ENCODE measurements at places on chromosomes 12 and 14.

- DNase-seq = no peak
These were observed 641.1 kb upstream of the TBX3 start for GRCh38 chr12:115324949-115325593.

DNA sequence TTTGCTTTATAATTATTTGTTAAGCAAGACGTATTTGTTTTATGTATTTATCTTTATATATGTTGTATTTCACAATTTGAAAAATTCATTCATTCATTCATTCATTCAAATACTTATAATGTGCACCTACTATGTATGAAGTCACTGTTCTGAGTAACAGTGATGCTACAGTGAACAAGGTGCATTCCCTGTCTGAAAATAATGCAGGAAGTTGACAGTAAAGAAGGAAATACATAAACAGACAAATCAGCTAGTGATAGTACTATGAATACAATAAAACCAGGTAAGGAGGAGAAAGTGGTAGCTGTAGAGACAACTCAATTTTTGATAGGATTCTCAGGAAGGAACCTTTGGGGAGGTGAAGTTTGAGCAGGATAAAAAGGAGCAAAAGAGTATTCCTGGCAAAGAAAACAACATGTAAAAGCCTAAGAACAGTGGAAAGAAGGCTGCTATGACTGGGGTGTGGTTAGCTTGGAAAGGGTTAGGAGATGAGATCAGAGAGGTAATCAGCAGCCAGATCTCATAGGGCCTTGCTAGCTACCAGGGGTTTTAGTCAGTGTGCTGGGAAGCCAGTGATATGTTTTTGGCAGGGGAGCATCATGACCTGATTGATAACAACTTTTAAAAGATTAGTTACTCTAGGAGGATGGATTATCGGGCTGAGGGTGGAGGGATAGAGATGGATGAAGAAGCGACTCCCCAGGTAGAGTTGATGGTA lies 17.4 kb downstream of the BICDL1 start:
- no peak for DNase-seq

DNA sequence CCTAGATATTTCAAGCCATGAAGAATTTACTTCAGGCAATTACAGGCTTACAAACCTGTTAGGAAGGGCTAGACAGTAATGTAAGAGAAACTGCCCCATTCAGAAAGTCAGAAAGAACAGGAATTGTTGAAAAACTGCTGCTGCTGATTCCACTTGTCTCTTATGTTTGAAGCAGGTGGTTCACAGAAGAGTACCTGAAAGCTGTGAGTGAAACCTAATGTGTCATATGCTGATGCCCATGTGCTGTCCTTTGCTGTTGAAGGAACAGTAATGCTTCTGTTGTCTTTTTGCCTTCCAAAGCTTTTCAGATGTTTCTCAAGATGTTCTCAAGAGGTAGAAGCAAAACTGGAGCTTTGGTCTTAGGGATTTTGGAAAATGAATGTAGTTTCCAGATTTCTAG lies 39.0 kb downstream of the MNAT1 start:
- DNase-seq = no peak

- DNase-seq = peak; percentile 34
These were observed 6.9 kb downstream of the GNPTAB start for GRCh38 chr12:101823891-101824290.

GRCh38 chr12:20946732-20947131 lies 136.2 kb downstream of the SLCO1B3 start:
- DNase-seq = no peak

DNA sequence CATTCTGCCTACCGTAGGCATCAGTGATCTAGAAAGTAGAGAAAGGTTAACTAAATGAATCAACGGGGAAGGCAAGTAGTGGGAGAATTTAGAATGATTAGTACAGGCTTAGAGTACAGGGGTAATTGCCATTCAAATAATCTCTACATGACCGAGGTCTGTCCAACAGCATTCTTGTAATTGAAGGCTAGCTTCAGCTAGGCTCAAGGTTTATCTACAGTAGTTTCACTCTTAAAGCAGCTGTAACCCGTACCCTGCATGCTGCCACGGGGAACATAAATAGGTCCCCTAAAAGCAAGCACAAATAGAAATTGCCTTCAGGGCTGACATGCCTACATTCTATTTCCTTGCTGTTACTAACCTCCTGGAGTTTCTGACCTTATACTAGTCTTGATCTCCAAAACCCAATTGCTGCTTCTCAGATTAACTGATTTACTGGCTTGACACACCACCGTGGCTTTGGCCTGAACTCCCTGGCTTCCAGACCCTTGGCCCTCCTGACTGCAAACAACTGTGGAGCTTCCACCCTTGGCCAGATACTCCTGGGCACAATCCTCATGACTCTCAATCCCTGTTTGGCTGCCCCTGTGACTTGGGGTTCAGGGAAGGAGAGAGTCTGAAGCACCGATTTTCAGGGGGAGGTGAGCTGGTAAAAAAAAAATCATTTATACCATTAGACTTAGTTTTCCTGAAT lies 242.1 kb upstream of the FOXN3 start:
- no peak for DNase-seq

GRCh38 chr12:88951177-88951576 lies 370.9 kb upstream of the KITLG start:
- no peak for DNase-seq

- no peak for DNase-seq
These were observed 4.0 kb downstream of the TMPO start for GRCh38 chr12:98519257-98519907.

DNA sequence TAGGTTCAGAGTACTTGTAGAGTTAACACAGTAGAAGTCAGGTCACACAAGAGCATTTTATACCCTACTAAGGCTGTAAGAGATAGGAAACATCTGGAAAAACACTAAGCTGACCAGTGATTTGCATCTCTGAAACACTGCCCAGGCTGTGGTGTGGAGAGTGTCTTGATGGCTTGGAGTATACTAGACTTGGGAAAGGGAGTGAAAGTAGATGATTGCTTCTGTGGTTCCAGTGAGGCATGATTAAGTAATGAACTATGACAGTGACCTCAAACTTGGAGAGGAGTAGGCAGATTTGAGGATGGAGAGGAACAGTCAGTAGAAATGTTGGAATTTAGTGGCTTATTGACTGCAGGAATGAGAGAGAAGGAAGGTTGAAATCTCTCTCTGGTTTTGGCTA lies 201.2 kb downstream of the FLRT2 start:
- DNase-seq = peak; percentile 12

DNA sequence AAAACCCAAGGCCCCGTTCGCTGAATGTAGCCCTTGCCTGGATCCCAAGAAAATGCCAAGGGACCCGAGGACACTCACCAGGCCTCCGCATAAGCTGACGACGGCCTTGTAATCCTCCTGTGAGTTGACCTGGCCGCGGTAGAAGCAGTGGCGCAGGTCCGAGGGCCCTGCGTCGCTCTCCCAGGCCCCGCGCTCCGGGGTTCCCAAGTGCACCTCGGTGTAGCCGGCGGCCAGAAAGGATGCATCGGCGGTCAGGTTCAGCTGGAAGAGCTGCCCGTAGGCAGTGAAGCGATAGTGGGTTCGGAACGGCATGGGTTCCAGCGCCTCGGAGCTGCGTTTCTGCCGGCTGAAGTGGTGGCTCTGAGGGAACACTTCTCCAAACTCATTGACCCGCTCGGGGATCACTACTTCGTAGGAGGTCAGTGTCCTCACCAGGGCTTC lies 1.2 kb downstream of the ADAMTS20 start:
- no peak for DNase-seq

DNA sequence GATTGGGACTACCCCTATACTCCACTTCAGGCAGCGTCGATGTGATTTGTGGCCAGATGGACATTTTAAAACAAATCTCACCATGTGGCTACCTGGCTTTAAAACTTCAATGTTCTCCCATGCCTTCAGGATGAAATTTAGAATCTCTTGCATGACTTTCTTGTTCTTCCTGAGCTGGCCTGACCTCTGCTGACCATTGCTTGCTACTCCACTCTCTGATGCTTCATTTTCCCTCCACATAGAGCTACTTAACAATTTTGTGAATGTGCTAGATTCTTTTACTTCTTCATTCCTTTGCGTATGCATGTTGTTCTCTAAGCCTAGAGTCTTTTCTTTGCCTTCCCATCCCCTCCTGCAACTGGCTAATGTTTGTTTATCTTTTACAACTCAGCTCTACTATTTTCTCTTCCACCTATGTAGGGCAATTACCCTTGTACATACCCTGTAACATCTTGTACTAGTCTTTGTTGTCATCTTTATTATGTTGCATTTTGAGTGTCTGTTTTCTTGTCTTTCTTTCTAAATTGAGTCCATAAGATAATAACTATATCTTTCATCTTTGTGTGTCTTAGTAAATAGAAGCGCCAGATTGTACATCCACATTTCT lies 41.2 kb downstream of the YLPM1 start:
- peak; percentile 44 for DNase-seq

- DNase-seq = peak; percentile 81
These were observed 2.3 kb downstream of the KDM2B start for GRCh38 chr12:121578230-121579189.

- DNase-seq = no peak
These were observed 55.3 kb downstream of the DACT1 start for GRCh38 chr14:58693048-58693447.

DNA sequence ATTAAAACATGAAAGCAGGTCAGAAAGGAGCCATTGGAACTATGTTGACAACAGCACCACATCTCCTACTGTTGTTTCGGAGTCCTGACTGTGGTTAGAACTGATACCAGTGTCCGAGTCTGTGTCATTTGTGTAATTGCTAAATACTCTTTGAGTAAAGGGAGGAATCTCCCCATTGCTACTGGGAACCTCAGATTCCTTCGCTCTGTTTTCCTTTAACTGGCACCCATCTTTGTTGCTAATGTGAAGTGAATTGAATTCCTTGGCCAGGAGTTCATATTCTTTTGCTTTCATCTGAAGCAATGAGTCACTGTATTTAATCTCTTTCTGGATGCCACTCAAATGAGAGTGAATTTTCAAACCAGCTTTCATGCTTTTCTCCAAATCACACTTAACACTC lies 31.5 kb downstream of the RASSF9 start:
- no peak for DNase-seq

GRCh38 chr12:107109726-107110719 lies 16.7 kb upstream of the CRY1 start:
- DNase-seq = no peak

DNA sequence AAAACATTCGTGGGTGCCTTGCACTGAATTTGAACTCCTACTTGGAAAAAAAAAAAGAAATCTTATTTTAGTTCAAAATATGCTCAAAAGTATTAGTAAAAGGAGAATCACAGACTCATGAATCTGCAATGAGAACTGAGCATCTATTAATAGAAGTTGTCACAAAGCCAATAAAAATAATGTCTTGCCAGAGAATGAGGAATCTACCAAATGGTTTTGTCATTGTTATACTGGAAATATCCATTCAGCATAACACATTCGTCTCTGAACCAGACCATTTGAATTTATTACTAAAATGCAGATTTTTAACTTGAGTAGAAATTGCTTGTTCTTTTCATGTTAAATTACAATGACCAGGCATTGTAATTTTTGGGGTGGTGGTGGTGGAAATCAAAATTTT lies 11.6 kb upstream of the PTPRB start:
- peak; percentile 19 for DNase-seq

GRCh38 chr12:126157575-126157966 lies 1092.3 kb downstream of the AACS start:
- no peak for DNase-seq

- DNase-seq = no peak
These were observed 822.1 kb upstream of the FLRT2 start for GRCh38 chr14:84707830-84708229.

DNA sequence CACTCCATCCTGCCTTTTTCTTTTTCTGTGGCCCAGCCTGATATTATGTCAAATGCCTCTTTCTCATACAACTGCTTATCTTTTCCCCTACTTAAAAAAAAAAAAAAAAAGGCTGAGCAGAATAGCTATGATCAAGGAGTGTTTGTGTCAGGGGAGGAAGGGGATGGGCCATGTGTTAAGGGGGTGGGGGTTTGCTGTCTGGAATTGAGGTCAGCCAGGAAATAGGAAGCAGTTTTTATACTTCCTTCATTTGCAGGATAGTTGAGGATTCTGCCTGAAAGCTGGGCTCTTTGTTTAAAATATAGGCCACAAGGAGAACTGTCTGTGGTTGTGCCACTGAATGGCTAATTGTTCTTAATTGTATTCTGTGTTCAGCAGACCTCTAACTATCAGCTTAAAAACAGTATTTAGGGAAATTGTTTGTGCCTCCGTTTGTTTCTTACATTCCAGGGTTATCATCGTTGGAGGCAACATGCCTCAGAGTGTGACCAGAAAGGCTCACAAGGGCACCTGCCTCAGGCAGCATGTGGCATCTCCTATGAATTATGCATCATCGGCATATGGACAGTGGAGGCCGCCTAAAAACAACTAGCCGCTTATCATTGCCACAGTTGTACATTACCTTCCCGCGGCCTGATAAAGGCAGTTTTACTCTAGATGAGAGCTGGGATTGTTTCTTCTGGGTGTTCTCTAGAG lies 96.0 kb downstream of the SRGAP1 start:
- DNase-seq = no peak

DNA sequence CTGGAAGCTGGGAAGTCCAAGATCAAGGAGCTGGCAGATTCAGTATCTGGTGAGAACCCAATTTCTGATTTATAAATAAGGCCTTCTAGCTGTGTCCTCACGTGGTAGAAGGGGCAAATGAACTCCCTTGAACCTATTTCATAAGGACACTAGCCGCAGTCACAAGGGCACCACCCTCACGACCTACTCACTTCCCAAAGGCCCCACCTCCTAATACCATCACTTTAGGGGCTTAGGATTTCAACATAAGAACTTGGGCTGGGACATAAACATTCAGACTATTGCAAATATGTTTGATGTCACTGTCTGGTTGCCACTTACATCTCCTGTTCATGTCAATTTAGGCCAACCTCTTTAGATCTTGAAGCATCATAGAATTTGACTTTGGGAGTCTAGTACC lies 10.8 kb upstream of the CNIH1 start:
- DNase-seq = no peak

DNA sequence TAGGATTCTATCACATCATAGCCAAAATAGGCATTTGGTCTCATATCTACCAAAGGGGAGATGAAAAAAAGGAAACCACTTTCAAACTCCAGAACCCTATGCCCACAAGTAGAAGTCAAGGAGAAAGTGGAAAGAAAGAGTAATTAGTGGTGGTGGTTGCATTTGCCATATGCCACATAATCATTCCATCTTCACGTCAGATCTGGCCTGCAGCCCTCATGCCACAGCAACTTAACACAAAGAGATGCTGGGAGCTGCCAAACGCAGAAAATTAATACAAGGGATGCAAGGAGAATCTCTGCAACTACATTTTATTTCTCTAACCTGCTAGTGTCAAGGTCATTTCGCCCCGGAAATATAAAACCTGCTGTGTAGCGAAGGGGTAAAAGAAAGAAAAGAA lies 148.6 kb upstream of the FOXN3 start:
- no peak for DNase-seq

DNA sequence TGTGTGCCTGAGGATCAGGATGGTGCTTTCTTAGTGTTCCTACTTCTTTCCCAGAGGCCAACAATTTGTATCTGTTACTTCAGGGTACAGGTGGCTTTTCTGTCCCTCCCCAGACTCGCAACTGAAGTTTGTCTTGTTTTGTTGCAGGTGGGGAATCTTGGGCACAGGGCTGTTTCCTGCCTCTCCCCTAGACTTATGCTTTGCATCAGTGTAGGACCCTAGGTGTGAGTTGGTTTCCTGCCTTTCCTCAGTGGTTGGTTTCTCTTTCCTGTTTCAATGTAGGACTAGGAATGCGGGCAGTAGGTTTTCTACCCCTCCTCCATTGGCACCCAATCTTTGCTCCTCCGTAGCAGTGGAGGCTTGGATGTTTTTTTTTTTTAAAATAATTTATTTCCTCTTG lies 87.0 kb downstream of the TRMT5 start:
- no peak for DNase-seq
